ENCODE measurements at places on chromosomes 11 and 22.
A peak's percentile ranks its signal among the peaks of the same experiment; 100 is the strongest.

DNA sequence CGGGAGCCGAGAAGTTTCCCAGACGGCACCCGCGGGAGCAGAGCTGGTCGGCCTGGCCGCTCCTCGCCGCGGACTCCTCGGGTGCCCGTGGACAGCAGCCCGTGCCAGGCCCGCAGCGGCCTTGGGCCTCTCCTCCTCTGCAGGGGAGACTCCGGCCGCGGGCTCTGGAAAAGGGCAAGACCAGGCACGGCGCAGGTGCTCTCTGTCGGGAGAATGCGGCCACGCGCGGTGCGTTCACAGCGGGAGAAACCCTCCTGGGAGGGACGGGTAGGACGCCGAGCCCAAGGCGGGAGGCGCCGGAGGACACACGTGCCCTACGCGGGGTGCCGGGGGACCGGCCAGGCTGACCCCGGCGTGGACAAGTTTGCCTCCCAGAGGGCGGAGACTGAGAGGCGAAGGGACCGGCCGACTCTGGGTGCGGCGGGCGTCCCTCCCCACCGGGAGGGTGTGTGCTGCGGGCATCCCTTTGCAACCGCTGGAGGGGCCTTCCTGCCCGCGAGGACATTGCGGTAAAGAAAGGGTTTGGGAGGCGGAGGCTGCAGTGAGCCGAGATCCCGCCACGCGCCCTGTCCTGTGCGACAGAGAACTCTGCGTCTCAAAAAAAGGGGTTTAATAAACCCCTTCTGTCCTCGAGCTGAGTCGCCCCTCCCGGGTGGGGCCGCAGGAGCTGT, 2.3 kb downstream of the IFITM1 start:
- DNase-seq: no peak

DNA sequence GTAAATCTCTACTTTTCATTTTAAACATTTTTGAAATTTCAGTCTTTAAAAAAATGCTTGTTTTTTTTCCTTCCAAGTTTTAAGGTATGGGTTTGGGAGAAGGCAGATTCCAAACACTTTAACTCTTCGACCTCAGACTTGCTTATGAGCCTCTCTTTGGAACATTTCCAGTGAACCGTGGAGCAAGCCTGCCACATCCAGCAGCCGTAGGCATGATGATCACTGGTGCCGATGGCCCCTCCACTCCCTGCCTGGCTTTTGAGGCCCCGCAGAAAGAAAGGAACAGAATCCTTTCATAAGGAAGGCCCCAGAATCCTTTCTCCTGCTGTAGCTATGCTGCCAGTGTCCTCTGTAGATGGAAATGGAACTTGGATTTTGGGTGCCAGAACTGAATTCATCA, 50.7 kb downstream of the BMAL1 start:
- DNase-seq: no peak

DNA sequence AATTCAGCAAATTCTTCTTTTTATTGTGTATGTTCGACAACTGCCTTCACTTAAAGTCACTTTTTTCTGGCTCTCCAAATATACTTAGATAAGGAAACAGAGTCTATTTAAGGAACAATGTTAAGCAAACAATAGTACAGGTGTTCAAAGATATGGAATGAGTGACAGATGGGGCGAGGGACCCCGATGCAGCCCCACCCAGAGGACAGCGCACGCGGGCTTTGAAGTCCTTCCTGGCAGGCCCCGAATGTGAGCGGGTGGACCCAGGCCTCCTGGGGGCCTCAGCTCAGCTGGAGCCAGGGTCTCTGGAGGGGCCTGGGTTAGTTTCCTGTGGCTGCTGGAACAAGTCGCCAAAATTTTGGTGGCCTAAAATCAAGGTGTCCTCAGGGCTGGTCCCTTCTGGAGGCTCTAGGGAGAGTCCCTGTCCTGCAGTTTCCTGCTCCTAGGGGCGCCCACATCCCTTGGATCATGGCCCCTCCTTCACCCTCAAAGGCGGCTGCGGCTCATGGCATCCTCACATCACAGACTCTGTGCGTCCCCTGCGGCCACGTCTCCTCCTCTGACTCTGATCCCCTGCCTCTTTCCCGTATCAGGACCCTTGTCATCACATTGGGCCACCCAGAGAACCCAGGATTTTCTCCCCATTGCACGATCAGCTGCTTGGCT, 40.6 kb upstream of the KCNQ1OT1 start:
- DNase-seq: no peak

GRCh38 chr11:30125456-30125855, 105.4 kb upstream of the FSHB start:
- no peak for DNase-seq

- no peak for DNase-seq
Observed at GRCh38 chr22:42977569-42977968, 37.4 kb downstream of the PACSIN2 start.

DNA sequence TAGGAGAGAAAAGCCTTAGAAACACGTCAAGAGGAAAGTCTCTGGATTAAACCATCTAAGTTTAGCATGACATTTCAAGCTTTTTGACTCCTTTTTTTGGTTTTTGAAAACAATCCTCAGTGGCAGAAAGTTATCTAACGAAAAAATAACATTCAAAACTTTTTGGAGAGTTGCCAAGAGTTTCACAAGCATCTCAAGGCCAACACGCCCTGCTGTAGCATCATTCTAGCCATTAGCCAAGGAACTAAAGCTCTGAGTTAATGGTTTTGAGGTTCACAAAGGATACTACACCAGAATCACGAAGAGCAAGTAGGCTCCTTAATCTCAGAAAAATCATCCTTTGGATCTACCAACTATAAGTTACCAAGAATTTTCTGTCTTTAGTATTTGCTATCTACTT, 94.8 kb downstream of the PICALM start:
- DNase-seq: no peak

DNA sequence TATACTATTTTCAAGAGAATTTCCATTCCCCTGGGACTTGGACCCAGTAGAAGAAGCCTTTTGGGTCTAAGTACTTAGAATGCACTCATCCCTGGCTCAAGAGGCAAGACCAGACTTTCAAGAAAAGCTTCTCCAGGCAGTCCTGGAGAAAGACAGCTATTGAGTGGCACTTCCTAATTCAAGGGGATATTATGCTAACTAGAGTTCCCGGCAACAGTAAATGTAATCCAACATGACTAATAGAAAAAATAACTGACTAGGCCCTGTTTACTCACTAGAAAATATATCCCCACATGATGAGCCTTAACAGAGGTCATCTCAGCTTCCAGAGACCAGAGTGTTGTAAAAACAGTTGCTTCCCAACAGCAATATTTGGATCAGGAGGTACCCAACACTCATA, 47.2 kb upstream of the AKIP1 start:
- no peak for DNase-seq

DNA sequence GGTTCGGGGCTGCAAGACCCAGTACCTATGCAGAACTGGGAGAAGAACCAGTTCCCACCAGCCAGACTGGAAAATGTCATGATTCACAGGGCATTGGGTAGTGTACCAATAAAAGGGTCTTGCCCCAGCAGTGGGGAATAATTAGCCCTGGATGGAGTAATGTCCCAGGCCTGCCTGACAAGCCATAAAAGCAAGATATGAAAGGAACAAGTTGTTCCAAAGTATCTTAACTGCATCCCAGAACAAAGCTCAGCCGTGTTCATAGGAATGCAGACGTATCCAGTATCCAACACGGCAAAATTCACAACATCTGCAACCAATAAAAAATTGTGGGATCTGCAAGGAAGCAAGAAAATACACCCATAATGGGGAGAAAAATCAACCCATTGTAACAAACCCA, 47.9 kb downstream of the ASCL2 start:
- no peak for DNase-seq

DNA sequence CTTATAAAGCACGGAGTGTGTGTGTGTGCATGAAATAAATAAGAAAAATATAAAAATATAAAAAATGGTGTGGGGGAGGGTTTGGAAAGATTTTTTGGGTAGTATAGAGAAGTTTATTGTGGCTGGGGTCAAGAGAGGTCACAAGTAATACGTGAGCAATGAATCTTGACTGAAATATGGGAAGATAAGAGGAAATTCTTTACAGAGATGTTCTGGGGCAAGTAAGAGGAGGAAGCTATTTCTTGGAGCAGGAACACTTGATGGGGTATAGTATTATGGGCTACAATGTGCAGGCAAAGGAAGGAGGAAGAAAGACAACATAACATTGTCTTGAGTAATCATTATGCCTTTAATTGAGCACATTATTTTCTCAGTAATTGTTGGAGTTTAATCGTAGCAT, 2.1 kb downstream of the HBD start:
- DNase-seq: no peak

- DNase-seq: peak; percentile 64
Observed at GRCh38 chr11:11998091-11998781, 10.2 kb downstream of the DKK3 start.

GRCh38 chr11:86495351-86495750, 120.7 kb downstream of the CCDC81 start:
- no peak for DNase-seq

DNA sequence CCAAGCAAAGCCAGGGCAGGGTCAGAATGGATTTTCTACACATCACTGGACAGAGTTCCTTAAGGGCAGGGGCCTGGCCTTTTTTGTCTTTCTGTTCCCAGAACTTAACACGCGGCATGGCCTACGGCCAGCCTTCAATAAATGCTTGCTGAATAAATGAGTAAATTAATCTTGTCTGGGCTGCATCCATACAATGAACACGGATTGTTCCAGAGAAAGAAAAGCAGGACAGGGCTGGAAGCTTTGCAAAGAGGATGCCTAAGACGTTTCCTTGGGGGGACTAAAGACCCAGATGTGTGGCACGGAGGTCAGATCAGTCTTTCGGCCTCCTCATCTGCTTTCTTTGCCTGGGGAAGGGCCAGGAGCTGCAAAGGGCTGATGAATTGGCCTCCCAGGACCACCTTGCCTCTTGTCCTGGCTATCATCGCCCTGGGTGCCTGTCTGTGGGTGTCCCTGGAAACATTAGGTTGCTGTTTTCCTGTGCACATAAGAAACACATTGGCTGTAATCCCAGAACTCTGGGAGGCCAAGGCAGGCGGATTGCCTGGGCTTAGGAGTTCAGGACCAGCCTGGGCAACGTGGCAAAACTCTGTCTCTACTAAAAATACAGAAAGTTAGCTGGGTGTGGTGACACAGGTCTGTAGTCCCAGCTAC, 20.8 kb upstream of the RFPL3 start:
- DNase-seq: no peak

- DNase-seq: no peak
Observed at GRCh38 chr11:65003282-65003681, 6.5 kb upstream of the BATF2 start.

GRCh38 chr11:65036931-65037330, 4.1 kb upstream of the SAC3D1 start:
- DNase-seq: no peak

DNA sequence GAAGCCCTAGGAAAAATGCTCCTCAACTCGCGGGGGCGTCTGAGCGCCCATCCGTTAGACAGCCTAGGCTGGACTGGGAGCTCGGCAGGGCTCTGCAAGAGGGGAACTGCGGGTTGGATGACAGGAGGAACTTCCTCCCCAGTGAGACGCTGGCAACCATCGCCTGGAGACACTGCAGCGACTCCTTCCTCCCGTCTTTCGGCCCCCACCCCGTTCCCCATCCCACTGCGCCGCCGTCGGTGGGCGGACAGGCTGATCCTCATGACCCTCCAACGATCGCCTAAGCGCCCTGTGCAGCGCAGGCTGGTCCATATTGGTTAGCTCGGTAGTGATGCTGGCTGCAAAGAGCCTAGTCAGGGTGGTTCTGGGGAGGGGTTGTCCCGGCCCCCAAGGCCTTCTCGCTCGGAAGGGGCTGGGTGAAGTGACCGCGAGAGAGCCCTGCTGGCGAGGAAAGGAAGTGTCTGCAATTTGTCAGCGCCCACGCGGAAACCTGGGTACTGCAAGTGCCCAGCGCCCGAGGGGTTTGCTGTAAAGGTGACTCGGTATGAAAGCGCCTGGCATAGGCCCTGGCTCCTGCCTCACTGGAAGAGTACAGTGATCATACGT, 638 bp downstream of the NRGN start:
- DNase-seq: peak; percentile 41

GRCh38 chr22:46587492-46588278, 32.5 kb upstream of the GRAMD4 start:
- DNase-seq: no peak

DNA sequence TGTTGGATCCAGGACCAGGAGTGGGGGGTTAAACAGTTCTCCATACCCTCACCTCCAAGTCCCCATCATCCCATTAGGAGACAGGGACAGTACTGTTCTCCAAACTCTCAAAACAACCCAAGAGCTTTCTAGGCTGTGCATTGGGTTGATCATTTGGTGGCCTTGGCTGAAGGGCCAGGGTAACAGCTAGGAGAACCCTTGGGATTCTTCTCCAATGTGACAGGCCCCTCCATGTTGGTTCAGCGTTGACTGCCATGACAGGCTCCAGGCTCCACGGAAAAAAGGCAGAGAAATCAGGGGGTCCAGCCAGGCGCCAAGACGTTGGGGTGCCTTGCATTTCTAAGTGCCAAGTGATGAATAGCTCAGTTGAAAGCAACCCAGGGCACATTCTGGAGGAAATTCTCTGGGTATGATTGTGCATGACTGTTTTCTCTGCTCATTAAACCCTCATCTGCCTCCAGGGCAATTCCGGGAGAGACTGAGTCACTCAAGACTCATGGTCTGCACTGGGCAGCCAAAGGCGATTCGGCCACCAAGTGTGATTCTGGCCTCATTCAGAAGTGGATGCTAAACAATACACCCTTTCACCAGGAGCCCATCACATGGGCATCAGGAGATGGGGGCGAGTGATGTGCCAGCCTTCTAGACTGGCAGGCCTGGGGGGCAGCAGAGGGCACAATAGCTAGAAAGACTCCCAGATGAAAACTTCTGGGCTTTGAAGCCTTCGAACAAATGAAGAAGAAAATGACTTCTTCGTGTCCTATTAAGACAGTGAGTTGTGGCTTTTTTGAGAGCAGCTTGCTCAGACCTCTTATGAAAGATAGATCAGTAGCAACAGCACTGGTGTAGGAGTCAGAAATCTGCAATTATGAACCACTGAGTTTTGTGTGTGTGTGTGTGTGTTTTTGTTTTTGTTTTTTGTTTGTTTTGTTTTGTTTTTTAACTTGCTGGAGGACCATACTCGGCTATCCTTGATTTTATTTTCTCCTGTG, 27.7 kb downstream of the CD44 start:
- DNase-seq: no peak

DNA sequence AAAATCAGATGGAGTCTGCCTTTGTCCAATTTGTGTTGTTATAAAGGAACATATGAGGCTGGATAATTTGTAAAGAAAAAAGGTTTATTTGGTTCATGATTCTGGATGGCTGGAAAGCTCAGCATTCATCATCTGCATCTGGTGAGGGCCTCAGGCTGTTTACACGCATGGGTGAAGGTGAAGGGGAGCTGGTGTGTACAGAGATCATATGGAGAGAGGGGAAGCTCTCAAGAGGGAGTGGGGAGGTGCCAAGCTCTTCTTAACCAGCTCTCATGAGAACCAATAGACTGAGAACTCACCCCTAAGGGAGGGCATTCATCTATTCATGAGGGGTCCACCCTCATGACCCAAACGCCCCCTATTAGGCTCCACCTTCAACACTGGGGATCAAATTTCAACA, 40.0 kb downstream of the NEU3 start:
- DNase-seq: no peak

- DNase-seq: peak; percentile 54
Observed at GRCh38 chr11:129593098-129593497, 217.4 kb downstream of the BARX2 start.

DNA sequence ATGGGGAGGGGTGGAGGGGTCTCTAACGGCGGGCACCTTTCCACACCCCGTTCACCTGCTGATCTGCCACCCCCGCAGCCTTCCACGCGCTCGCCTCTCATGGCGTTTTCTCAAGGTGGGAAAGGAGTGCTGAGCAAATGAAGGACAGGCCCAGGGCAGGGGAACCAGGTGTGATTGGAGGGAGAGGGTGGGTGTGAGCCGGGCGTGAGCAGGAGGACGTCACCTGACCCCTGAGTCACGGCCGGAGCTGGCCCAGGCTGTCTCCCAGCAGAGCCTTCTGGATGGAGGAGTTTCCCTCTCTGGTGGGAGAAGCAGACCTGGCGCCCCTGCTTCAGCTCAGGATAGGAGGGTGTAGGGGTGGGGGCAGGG, 14.0 kb upstream of the ARHGAP8 start:
- DNase-seq: peak; percentile 58
